Heart right ventricle (tissue), 16 donors: ENCODE measurements at places on chromosomes 1 and 21. TPM values are rescaled to one million over a fixed set of nuclear protein-coding genes. Genes with fewer than 3 reads are reported as not detected.

- DNase-seq: no peak
Measured at GRCh38 chr1:30687886-30688285, 35.5 kb downstream of the MATN1 start.

GRCh38 chr1:56780826-56781225 lies 38.4 kb downstream of the FYB2 start:
- DNase-seq: no peak

GRCh38 chr1:212158912-212159796 lies 123.6 kb downstream of the DTL start:
- DNase-seq: no peak

GRCh38 chr1:198967566-198967965 lies 328.7 kb downstream of the PTPRC start:
- no peak for DNase-seq

DNA sequence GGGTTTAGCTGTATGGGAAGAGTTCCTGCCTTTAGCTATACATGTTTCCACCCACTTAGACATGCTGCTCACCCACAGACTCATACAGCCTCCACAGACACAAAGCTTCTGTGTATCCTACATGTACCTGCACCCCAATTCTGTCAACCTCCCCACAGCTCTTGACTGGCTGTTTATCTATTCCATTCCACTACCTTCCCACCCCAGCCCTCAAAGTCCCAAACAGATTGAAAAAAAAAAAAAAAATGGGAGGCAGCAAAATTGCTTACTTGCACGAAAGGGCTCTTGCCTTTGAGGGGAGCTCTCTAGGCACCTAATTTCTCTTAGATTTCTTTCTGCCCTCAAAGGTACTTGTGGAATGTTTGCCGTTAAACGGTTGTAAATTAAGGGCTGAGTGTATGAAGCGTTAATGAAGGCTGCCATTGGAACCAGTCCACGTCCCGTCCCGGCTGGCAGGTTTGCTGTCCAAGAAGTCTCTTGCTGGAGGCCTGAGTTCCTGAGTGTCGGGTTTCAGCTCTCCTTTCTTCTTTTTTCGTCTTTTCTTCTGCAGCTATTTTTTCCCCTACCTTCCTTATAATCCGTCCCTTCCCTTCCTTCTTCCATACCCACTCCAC lies 43.6 kb downstream of the PBX1 start:
- DNase-seq: peak; percentile 55

DNA sequence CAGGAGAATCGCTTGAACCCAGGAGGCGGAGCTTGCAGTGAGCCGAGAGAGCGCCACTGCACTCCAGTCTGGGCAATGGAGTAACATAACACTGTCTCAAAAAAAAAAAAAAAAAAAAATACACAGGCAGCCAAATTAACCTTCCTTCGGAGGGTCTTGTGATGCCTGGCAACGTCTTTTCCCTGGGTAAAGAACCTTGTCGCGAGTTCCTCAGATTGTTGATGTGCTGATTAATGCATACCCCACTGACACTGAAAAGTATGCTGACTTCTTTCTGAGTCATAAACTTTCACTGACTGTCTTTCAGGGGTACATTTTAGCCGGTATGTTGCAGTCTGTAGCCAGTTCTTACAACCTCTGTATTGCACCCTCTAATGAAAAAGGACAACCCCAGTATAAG lies 95.1 kb upstream of the SOD1 start:
- DNase-seq: no peak

DNA sequence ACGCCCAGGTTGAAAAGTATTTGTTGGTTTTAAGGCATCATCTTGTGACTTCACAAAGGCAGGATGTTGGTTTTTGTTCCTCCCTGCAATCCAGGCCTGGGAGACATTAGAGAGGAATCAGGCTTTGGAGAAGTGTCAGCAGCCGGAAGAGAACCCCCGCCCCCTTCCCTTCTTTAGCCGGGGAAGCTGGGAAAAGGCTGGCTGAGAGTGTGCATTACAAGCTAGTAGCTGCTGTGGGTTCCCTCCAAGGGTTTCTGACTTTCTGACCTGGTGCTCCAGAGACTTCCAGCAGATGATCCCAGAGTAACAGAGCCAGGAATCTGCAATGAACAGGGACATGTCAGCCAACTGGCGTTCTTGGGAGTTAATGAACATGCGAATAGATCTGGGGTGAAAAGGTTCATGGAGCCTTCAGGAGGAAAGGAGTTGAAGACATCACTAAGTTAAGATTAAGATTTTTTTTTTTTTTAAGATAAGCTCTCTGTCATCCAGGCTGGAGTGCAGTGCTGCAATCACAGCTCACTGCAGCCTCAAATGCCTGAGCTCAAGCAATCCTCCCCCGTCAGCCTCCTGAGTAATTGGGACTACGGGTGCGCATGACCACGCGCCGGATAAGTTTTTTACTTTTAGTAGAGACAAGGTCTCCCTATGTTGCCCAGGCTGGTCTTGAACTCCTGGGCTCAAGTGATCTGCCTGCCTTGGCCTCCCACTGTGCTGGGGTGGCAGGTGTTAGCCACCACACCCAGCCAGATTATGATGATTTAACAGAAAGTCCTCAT lies 7.5 kb downstream of the DISP3 start:
- no peak for DNase-seq

DNA sequence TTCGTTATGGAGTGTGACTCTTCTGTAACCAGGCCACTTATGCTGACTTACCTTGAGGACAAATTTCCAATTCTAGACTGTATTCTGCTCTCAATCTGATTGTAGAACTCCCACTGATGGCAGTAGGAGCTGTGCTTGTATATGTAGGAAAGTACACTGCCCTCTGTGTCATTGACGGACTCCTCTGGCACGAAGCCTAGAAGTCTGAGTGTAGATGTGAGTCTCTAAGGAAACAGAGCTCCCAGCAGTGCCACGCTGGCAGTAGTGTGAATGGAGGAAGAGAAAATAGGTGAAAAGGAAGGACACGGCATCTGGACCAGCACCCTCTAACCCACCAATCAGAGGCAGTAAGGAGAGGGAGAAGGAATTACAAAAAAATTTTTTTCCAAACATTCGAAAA lies 130.4 kb upstream of the ADGRL2 start:
- DNase-seq: peak; percentile 47

DNA sequence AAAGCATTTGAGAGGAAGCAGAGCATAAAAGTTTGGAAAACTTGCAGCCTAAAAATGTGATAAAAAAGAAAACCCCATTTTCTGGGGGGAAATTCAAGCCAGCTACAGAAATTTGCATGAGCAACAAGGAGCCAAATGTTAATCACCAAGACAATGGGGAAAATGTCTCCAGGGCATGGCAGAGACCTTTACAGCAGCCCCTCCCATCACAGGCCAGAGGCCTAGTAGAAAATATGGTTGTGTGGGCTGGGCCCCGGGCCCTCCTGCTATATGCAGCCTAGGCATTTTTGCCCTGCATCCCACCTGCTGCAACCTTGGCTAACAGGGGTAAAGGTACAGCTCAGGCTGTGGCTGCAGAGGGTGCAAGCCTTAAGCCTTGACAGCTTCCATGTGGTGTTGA lies 299.6 kb upstream of the NCAM2 start:
- DNase-seq: no peak

- DNase-seq: no peak
Measured at GRCh38 chr1:180085331-180085730, 69.3 kb upstream of the QSOX1 start.

The ELAPOR1 gene
- 0.34 TPM for total RNA-seq

The OR14K1 gene
- not detected for total RNA-seq

The DEPDC1 gene
- total RNA-seq: 0.20 TPM

The LRRC8B gene
- 3.4 TPM for total RNA-seq

The SPATA46 gene
- not detected for total RNA-seq

The ITSN1 gene
- 32.0 TPM for total RNA-seq

The DNALI1 gene
- total RNA-seq: 7.7 TPM

The AMY1C gene
- not detected for total RNA-seq
